ENCODE measurements at places on chromosomes 16 and 17. TPM values are rescaled to one million over a fixed set of nuclear protein-coding genes. Genes with fewer than 3 reads are reported as not detected.

The TTYH2 gene
- polyA plus RNA-seq = 16.1 TPM

The VTN gene
- 1.6 TPM for polyA plus RNA-seq

The PRKCB gene
- 0.23 TPM for polyA plus RNA-seq

The LLGL2 gene
- polyA plus RNA-seq = 6.7 TPM

The KRT33B gene
- polyA plus RNA-seq = not detected

The UTS2R gene
- not detected for polyA plus RNA-seq

The CES2 gene
- polyA plus RNA-seq = 33.1 TPM

The IL21R gene
- polyA plus RNA-seq = 0.13 TPM

DNA sequence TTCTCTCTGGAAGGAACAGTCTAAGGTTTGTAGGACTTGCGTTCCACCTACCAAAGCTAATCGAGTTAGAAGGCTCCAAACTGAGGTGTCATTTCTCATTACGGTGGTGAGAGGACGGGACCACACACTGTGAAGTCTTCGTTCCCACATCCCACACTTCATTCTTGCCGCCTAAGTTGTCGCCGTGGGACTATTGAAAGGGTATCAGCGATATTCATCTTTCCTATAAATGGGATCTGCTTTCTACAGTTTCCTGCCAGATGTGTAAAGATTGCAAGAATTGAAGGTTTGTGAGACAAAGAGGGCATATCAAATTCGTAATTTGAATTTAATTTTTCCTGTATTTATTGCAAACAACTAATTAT, 608 bp upstream of the TRIM37 start:
- DNase-seq = no peak

DNA sequence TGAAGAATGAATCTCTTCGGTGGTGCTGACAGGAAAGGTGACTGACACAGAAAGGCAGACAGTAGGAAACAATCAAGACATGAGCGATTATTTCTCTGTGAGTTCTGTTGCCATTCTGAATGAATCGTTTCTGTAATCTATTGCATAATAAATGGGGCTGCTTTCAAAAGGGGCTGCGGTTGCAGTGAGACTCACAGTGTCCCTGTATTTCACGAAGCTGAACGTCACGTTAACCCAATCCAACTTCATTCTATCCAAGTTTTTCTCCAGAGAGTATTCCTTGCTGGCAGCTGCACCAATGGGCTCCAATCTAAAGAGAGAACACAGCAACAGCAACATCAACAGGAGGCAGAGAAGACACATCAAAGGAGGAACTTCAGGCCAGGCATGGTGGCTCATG, 75.4 kb downstream of the DNAH3 start:
- DNase-seq = no peak

DNA sequence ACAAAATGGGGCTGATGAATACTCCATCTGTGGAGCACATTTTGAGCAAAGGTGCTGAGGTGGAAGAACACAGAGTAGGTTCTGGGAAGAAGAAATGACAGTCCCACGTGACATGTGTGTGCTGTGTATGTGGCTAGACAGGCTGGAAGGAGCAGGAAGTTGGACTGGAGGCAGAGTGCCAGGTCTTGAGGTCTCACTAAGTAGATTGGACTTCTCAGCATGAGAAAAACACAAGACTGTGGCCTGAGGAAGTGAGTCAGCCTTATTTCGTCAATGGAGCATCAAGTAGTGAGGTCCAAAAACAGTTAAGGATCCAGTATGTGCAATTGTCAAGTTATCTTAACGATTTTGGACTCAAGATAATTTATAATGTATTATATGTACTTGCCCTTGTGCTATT, 736.5 kb downstream of the KCNJ2 start:
- no peak for DNase-seq

GRCh38 chr17:15511142-15511541, 43.7 kb upstream of the CDRT4 start:
- no peak for DNase-seq

GRCh38 chr17:29155227-29155965, 24.8 kb downstream of the MYO18A start:
- peak; percentile 66 for DNase-seq

DNA sequence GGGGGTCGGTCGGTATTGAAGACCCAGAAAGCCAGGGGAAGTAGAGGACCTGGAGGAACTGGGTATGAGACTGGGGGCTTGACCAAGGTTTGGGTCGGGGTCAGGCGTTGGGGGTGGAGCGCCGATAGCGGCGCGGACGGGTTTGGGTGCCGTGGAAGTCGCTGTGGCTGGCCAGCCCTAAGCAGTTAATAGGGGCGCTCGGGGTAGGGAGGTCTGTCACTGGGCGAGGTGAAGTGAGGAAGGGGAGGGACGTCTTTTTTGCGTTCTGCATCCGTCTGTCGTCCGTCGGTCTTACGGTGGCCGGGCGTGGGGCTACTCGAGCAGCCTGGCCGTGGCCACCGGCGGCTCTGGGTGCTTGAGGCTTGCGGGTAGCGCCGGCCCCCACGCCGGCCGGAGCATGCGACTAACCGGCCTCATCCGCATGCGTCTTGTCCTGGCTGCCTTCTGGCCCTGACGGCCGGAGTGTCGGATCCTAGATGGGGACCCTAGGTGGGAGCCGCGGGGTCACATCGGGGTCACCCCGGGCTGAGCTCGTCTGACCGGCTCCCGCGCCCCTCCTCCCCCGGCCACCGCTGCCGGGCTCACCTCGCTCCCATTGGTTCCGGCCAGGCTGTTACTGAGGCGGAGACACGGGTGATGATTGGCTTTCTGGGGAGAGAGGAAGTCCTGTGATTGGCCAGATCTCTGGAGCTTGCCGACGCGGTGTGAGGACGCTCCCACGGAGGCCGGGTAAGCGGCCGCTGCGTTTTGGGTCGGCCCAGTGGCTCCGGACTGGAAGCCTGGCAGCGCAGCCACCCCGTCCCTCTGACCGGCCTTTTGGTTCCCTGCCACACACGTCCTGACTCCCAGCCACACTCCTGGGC, 10.3 kb upstream of the TMEM88 start:
- peak; percentile 93 for DNase-seq

GRCh38 chr16:4962716-4963115, 4.6 kb downstream of the SEC14L5 start:
- DNase-seq = no peak

- no peak for DNase-seq
These were observed 114.7 kb downstream of the USP32 start for GRCh38 chr17:60277258-60277657.

DNA sequence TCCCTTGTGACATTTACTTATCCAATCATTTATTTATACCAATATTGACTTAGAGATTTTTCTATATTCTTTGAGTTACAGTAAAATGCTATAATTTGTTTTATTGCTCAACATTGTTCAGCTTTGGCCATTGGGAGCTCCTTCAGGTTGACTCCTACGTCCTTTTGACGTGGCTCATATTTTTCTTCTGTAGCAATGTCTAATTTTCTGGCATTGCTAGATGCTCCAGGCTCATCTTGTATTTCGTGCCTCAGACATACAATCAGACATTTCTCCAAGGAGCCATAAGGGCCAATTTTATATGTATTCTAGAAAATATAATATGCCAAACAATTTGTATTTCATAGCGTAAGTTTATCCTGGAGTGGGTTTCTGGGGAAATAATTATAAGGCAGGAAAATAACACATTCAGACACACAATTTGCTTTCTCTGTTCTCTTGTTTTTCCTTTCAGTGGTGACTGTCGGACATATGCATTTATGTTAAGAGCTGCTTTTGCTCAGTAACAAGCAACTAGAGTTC, 355.1 kb upstream of the MON1B start:
- no peak for DNase-seq

- DNase-seq = peak; percentile 55
These were observed 245.6 kb upstream of the RBFOX1 start for GRCh38 chr16:7086822-7087616.

GRCh38 chr16:80377096-80377956, 163.5 kb upstream of the DYNLRB2 start:
- DNase-seq = no peak

DNA sequence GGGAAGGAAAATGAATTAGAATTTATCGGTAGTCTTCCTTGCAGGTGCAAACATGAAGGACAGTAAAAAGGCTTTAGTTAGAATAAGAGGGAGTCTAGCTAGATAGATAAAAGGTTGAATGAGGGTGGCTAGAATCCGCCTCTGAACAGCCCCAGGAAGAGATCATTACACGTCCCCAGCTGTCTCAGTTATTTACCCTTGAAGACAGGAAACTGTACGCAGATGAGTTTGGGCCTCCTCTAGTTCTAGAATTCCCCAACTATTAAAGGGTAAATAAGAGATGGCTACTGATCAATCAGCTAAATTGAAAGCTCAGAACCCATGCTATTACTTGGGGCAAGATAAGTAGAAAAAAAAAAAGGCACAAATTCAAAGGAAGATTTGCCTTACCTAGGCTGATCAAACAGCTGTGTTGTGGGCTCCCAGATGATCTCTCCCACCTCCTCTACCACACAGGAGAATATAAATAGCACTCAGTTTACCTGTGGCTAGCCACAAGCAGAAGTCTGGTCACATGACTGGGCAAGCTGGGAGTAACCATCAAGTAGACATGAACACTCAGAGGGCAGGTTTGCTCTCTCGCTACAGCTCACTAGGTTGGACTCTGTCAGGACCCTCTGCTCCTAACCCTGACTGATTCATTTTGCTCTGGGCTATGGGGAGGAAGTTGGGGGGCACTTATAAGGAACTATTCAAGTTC, 17.0 kb downstream of the FAM117A start:
- DNase-seq = no peak

- DNase-seq = no peak
These were observed 45.2 kb downstream of the TOX3 start for GRCh38 chr16:52501746-52502145.

- DNase-seq = peak; percentile 85
These were observed 1.1 kb upstream of the ZNF747 start for GRCh38 chr16:30535777-30536190.

GRCh38 chr16:89489040-89489897, 1.1 kb downstream of the ANKRD11 start:
- peak; percentile 85 for DNase-seq

GRCh38 chr16:57600048-57600835, 28.2 kb upstream of the ADGRG1 start:
- peak; percentile 67 for DNase-seq

GRCh38 chr16:68270353-68270752, 6.0 kb downstream of the SLC7A6 start:
- no peak for DNase-seq

DNA sequence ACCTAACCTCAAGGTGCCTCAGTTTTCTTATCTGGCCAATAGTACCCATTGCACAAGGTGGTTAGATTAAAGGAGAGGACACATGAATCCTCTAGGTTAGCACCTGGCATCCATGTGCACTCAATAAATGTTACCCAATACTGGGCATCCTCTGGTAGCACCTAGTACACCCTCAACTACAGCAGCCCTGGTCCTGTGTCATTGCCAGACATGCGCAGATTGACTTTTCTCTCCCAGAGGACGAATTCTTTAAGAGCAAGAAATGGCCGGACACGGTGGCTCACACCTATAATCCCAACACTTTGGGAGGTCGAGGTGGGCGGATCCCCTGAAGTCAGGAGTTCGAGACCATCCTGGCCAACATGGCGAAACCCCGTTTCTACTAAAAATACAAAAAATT, 7.3 kb downstream of the DUSP3 start:
- DNase-seq = no peak

DNA sequence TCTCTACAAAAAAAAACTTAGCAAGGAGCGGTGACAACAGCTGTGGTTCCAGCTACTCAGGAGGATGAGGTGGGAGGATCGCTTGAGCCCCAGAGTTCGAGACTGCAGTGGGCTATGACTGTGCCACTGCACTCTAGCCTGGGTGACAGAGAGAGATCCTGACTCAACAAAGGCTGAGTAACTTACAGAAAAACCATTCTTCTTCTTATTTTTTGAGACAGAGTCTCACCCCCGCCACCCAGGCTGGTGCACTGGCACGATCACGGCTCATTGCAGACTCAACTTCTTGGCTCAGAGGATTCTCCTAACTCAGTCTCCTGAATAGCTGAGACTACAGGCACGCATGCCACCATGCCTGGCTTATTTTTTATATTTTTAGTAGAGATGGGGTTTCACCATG, 56.0 kb downstream of the CYB5D2 start:
- no peak for DNase-seq

DNA sequence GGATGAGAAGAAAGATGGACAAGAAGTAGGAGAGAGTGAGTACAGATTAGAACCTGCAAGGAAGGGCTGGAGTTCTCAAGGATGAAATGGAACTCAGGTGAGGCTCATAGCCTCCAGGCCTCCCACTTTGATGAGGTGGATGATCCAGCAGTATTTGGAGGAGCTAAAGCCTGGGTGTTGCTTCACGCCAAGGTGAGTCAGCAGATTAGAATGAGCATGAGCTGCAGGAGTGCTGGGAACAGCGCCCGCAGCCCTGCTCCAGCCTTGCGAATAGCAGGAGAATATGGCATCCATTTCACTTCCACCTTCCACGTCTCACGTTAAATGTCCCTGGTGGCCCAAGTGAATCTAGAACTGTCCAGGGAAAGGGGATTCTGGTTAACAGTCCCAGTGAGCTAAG, 94.4 kb upstream of the CPHXL start:
- no peak for DNase-seq

GRCh38 chr17:76107509-76107908, 3.9 kb upstream of the EXOC7 start:
- peak; percentile 38 for DNase-seq

DNA sequence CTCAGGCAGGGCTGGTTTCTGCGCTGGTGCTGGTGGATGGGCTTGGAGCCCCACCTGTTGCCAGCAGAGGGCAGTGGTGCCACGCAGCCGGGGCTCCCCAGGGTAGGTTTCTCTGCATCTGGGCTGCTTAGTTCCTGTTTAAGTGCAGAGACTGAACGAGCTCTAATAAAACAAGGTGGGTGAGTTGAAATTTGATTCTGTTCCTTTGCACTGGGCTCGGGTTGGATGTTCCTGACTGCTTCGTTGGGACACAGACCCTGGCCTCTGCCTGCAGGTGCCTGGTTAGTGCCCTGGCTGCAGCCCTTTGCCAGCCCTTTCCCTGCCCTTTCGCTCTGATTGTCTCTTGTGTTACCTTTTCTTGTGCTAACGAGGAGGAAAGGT, 30.0 kb downstream of the TBCD start:
- DNase-seq = peak; percentile 98

DNA sequence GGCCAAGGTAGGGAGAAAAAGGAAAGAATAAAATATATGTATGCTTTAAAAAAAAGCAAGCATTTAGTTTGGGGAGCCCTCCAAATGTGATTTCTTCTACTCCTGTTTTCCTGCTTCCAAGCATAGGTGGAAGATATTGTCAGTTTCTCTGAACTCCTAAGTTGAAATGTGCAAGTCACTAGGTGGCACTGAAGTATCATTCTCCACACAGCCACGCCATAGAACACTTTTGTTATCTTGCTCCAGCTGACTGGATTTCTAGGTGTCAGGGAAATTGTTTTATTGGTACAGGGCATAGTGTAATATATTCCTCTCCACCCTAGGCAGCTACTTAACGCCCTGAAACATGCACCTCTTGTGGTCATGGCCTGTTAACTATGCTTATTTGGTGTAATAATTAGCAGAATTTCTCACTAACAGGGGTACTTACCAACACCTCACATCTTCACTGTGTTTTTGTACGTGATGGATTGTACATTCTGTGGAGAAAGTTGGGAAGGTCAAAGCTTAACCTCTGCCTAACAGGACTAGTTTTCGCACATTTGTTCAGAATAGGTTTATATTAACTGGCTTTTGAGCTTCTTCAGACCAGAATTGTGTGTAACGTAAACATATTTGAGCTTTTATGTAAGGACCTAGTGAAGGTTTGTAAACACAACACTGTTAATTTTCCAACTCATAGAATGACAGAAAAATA, 69.3 kb downstream of the FTO start:
- peak; percentile 52 for DNase-seq

GRCh38 chr17:43924558-43924957, 17.2 kb upstream of the MPP2 start:
- DNase-seq = no peak

GRCh38 chr17:8985054-8985701, 19.7 kb upstream of the PIK3R5 start:
- no peak for DNase-seq
